Activated CD4-positive, CD25-positive, alpha-beta regulatory T cell treated with anti-CD3 and anti-CD28 coated beads, Interleukin-2, amount 50 U/mL, for 72 hours (primary cell): ENCODE measurements at places on chromosomes 13 and 19.

- DNase-seq: no peak
Observed at GRCh38 chr13:65613004-65613403, 1617.1 kb downstream of the PCDH9 start.

DNA sequence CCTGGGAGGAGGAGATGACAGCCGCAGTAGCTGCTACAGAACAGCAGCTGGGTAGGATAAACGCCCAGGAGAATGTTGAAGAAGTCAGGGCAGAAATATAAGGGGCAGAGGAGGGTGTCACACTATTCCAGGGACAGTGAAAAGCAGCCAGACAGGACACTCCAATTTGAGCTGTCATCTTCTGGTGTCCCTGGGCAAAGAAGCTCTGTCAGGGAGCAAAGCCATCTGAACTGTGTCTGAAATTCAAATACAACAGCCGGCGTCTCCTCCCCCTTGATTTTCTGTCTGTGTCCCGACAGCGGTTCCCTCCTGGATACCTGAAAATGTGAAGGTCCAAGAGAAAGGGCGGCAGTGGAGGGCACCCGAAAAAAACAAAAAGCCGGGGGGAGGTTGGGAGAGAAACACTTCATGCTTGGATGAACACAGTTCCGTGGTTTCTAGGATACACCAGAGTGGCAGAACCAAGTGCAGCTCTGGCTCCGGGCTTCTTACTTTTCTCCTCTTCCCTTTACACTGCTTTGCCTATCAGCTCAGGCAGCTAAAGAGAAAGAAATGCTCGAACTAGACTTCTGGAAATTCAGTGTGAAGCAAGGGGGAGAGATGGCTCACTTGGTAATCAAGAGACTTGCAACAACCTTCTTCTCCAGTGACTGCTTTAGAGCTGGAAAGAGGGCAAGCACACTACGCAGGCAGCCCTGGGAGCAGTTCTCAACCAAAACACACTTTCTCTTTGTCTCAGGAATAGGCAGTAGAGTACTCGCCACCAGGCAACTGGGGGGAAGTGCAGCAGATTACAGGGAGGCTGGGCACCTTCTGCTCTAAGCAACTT, 465.6 kb downstream of the ITGBL1 start:
- DNase-seq: no peak

GRCh38 chr13:110666255-110666533, 39.7 kb downstream of the CARS2 start:
- DNase-seq: no peak

- DNase-seq: no peak
Observed at GRCh38 chr19:10820173-10820572, 15.8 kb downstream of the TMED1 start.

- DNase-seq: no peak
Observed at GRCh38 chr19:11964496-11964857, 363 bp upstream of the ZNF763 start.

GRCh38 chr13:100650326-100650725, 24.3 kb downstream of the TMTC4 start:
- no peak for DNase-seq

DNA sequence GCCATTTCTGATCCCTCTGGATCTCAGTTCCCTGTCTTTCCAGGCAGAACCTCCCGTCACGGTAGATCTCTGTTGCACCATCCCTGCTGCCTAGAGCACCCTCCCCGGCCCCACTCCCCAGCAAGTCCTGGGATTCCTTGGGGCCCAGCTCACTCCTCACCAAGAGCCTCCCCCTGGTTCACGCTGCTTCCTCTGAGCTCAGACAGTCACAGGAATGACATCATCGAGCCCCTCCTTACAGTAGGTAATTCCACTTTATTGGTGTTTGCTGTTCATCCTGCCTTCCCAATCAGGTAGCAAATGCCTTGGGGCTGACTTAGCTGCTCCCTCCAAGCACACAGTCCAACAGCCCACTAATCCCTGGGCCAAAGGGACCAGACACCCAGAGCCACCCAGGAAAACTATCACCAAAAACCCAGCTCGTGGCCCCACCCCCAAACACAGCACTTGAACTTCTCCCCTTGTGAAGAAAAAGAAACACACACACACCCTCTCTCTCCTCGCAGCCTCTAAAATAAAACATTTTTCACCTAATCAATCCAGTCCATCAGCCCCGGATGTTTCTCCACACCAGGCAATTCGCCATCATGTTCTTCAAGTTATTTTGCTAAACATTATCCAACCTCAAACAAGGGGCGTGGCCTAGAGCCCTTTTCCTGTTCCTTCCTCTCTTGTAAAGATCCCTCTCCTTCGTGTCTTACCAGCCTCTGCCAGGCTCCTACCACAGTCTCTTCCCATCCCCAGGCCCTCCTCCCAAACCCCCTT, 2.5 kb downstream of the NAPA start:
- no peak for DNase-seq

GRCh38 chr13:112767506-112768471, 78.0 kb downstream of the ATP11A start:
- no peak for DNase-seq

DNA sequence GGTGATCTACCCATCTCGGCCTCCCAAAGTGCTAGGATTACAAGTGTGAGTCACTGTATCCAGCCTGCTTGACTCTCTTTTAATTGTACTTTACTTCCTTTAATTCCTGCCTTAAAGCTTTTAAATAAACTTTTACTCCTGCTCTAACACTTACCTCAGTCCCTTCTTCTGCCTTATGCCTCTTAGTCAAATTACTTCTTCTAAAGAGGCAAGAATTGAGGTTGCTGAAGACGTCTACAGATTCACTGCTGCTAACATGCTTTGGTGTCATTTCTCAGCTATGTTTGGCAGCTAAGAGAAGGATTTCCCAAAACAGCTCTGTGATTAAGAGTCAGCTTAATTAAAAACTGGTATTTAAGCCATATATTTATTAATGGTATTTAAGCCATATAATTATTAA, 32.9 kb upstream of the CD177 start:
- DNase-seq: no peak

DNA sequence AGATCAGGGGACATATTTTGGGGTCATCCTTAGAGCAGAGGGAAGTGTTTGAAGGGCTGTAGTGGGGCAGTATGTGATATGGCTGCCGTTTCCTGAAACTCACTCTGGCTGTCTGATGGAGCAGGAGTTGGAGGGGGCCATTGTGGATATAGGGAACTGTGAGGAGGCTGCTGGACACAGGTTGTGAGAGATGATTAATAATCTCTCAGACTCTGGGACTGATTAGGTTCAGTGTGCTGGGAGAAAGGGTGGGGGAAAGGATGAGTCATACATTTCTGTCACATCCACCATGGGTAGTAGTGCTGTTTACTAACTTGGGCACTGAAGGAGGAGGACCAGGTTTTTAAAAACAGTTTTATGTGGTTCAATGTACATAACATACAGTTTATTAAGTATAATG, 4.8 kb downstream of the B3GLCT start:
- no peak for DNase-seq

DNA sequence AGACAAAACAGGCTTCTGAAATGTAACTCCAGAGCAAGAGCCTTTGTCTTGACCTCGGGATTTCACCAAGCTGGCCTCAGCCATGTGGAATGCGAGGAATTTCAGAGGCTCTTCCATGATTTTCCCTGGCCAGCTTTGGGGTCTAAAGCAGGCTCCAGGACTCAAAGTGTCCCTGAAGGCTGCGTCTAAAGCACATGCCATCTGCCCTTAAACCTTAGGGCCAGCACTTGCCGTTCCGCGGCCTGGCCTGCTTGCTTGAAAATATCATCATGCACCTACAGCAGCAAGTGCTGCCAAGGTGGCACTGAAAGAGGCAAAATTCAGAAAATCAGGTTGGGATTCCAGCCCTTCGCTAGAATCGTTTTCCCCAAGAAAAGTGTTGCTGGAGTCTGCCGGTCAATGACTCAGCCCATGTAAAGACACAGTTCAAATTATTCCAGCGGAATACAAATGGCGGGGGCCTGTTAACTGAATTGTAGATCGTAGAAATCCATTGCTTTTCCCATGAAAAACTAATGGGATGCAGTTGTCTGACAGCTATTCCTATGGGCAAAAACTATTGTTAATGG, 105.7 kb upstream of the RAP2A start:
- DNase-seq: no peak

GRCh38 chr19:6564393-6564792, 26.6 kb downstream of the CD70 start:
- no peak for DNase-seq

- no peak for DNase-seq
Observed at GRCh38 chr13:26881154-26881553, 120.6 kb upstream of the GPR12 start.

DNA sequence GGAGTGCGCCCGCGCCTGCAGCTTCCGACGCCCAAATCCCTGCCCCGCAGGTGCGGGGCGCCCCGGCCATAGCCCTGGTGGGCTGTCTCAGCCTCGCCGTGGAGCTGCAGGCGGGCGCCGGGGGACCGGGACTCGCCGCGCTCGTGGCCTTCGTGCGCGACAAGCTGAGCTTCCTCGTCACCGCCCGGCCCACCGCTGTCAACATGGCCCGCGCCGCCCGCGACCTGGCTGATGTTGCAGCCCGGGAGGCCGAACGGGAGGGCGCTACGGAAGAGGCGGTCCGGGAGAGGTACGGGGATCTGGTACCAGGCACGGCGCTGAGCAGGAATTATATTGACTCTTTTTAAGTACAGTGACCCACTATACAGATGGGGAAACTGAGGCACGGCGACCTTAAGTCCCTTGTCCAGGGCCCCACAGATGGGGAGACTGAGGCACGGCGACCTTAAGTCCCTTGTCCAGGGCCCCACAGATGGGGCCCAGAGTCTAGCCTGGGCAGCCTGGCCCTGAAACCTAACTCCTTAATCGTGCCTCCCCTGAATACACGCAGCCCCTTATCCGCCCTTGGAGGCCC, 586 bp downstream of the MRI1 start:
- DNase-seq: peak; percentile 50

DNA sequence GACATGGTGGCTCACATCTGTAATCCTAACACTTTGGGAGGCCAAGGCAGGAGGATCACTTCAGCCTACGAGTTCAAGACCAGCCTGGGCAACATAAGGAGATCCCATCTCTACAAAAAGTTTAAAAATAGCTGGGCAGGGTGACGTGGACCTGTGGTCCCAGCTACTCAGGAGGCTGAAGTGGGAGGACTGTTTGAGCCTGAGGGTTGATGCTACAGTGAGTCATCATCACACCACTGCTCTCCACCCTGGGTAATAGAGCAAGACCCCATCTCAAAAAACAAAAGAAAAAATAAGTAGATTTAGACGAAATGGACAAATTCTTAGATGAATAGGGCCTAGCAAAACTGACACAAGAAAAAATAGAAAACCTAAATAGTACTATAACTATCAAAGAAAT, 10.4 kb upstream of the GNG8 start:
- no peak for DNase-seq

- no peak for DNase-seq
Observed at GRCh38 chr13:97214921-97215320, 7.2 kb upstream of the MBNL2 start.

GRCh38 chr19:43406297-43406696, 8.4 kb upstream of the TEX101 start:
- DNase-seq: no peak
